GM12892 (cell line): ENCODE measurements at places on chromosomes 6 and 20.

DNA sequence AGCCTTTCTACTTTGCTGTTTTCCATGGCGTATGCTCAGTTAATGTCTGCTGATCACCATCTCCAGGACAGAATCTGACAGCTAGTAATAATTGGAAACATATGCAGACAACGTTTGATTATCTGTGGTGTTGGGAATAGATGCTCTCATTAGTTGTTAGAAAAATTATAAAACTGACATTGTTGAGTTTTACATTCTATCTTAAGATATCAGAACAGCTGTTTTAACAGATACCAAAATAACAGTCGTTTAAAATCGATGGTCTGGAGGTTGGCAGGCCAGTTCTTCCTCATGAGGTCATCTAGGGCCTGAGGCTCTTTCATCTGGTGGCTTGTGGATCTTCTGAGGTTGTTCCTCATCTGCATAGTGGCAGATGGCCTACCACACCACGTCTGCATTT, 137.6 kb downstream of the AIG1 start:
- no peak for DNase-seq

DNA sequence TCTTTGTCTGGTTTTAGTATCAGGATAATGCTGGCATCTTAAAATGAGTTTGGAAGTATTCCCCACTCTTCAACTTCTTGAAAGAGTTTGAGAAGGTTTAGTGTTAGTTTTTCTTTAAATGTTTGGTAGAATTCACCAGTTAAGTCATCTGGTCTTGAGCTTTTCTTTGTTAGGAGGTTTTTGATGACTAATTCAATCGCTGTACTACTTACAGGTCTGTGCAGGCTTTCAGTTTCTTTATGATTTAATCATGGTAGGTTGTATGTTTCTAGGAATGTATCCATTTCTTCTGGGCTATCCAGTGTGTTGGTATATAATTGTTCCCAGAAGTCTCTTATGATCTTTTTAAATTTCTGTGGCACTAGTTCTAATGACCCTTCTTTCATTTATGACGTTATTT, 215.5 kb downstream of the LRFN2 start:
- no peak for DNase-seq

- no peak for DNase-seq
These were observed 110.8 kb upstream of the GPR6 start for GRCh38 chr6:109867009-109867969.

DNA sequence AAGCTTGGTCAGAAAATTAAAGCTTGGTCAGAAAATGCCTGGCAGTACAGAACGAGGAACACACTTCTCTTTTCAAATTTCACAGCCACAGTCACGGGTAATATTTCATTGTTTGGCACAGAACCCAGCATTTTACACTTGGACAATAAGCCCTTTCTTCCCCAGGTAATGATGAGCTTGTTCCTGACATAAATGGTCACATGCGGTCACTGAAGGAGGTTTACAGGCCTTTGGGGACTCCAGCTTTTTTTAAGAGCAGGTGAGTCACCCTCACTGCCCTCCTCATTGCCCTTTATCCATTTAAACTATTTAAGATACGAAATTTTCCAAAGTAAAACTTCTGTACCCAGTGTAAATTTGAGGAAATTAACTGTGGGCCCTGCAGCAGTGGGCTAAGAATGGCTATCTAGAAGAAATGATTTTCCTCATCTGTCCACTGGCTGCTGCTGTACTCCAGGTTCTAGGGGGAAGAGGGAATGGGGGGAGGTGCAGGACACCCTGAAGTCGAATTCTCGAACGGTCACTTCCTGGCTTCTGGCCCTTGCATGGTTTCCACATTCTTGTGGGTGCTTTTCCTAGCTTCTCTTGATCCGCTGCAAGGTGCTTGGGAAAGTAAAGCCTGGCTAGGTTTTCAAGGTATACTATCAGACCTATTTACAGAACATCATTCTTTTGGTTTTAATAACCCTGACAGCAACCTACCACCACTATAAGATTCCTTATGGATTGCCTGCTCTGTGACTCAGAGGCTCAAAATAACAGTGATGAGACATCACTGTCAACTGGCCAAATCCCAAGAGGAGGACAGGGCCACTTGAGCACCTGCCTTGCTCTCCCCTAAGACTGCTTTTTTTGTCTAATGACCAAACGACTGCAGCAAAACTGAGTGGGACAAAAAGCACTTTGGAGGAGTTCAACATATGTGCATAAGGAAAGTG, 75.8 kb downstream of the PREP start:
- DNase-seq, result no peak

DNA sequence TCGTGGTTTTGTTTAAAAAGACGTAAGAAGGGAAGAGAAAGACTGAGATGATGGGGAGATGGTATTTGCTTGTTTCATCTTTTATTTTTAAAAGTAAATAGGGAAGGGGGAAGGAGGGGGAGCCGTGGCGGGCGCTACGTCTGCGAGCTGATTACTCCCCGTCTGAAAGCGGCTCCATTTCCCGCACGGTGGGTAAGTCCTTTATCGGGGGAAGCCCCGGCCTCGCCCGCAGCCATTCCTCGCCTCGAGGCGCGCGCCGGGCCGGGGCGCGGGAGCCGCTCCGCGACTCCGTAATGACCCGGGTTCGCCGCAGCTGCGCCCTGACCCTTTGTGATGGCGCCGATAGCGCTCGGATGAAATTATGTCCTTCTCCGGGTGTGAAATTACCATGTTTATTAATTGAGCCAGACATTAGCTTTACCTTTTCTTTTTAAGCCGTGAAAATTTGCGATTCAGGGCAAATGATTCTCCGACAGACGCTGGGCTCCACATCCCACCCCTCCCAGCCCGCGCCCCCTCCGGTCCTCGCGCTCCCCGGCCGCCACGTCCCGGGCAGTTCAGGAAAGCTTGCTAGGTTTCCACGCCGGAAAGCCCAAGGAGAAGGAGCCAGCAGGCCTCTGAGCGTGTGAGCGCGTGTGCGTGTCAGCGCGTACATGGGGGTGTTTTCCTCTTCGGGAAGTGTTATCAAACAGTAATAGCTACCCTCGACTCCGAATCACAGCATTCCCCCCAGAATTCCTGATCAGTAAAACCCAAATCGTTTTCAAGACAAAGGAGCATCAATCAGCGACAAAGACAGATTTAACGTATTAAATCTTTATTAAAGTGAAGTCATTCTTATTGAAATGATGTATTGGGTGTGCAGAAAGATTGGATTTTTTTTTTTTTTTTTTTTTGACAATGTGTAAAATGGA, 30.0 kb downstream of the TFAP2A start:
- DNase-seq, result no peak

- DNase-seq, result no peak
These were observed 207.1 kb upstream of the PRSS16 start for GRCh38 chr6:27040244-27041042.

DNA sequence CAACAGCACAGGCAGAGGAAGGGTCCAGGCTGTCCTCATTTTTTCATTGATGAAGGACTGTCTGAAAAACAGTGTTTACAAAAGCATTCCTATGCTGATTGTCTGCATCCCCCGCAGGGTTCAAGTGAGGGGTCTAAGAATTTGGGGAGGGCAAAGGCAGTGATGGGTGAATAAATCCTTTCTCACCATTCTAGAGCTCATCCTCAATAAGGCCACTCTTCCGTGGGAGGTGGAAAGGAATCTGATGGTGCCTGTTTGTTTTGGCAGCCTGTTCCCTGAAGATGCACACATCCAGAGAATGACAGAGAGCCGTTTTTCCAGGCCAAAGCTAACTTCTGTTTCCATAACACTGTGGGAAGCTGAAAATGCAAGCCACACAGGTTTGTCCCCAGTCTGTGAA, 164.5 kb downstream of the MOXD1 start:
- no peak for DNase-seq

DNA sequence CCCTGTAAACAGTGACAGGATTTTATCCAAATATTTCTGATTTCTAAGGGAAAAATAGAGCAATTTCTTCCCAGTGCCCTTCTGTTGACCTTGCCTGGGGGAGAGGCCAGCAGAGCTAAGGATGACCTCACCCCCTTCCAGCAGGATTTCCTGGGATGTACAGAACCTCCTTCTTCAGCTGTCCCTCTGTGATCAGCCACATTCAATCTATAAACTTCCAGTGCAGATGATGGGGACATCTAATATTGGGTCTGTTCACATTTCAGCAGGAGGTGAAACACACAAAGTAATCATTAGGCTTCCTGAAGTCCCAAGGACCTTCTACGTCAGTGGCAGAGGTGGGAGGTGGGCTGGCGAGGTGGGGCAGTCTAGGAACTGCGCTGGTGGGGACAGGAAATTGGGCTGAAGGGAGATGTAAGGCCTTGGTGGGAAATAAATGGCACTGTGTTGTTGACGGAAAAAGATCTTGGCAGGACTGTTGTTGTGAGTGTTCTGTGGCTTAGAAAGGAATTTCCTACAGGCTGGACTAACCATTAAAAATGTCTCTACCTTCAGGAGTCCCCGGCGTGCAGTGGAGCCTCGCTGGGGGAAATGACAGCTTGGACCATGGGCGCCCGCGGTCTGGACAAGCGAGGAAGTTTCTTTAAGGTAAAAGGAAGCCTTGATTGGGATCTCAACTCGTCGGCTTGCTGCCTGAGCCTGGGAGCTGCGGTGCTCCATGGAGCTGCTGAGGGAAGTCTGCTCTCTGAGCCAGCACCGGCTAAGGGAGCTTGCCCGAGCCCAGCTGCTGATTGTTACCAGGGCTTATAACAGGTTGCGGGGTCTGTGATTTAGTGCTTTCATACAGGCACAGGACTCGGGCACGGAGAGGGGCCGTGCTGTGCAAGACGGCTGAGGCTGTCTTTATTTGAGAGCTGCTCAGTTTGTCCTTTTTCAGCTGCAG, 127.9 kb upstream of the NAA20 start:
- DNase-seq, result no peak

- no peak for DNase-seq
These were observed 3.3 kb downstream of the BMP2 start for GRCh38 chr20:6770786-6771100.

GRCh38 chr6:41257369-41258195, 28.9 kb downstream of the TREM1 start:
- DNase-seq, result no peak

DNA sequence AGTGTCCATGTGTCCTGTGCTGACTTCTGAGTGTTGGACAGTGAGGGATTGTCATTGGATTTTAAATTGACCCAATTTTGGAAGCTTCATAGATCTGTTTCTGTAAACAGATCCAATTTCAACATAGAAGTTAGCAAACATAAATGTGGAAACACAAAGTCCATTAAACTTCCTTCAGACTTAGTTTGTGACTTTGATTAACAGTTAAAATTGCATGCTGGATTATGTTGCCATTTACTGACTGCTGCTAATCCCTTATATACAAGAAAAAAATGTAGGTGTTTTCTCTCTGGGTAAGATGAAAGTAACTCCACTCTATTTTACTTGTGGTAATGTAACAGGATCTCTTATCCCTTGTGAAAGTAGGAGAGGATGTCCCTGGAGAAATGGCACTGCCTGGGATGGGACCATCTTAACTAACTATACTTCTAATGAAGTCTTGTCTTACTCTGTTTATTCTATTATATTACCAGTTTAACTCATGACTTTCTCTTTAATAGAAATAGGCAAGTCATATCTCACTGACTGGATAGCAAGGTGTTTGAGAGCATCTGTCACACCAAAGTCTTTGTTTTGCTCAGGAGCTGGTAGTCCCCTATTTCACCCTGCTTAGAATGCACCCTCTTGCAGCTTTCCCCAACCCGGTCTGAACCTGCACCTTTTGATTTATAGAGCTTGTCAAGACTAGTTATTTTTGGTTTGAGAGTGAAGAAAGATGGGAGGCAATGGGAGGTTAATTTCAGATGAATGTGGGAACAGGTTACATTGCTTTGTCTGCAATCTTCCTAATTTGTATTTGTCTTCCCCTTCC, 7.2 kb downstream of the TPX2 start:
- no peak for DNase-seq

GRCh38 chr6:30955367-30956042, 14.7 kb downstream of the MUCL3 start:
- DNase-seq, result peak; percentile 75

DNA sequence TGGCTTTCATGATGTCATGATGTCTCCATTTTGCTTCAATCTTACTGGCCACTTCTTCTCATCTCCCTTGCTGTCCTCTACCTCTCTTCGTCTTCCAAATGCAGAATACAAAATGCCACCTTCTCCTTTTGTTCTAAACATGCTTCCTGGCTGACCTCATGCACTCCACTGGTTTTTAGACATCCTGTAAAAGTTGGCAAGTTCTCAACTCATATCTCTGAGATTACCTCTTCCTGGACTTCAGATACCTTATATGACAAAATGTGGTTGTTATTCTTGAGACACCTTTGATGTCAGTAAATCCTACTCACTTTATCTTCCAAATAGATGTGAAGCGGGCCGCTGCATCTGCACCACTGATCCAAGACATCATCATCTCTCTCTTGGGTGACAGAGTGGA, 212.7 kb upstream of the FOXA2 start:
- DNase-seq, result no peak

DNA sequence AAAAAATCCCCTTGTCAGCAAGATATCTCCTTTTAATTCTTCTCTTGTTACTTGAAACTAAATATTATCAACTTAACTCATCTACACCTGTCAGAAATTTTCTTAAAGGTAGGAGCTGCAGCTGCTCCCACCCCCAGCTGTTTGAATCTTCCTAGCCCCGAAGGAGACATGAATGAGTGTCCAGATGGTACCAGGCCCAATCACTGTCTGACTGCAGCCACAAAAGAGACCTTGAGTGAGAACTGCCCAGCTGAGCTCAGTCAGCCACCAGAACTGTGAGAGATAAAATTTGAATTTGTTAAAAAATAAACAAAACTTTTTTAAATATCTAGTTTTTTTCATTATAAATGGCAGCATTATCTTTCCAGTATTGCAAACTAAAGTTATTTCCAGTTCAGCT, 84.7 kb downstream of the PRSS35 start:
- no peak for DNase-seq

- DNase-seq, result no peak
These were observed 96.5 kb upstream of the CITED2 start for GRCh38 chr6:139470997-139471396.

GRCh38 chr6:57313711-57314471, 3.5 kb upstream of the PRIM2 start:
- no peak for DNase-seq

- DNase-seq, result no peak
These were observed 105.6 kb downstream of the BTBD3 start for GRCh38 chr20:12023194-12023795.

GRCh38 chr6:160121981-160122380, 366 bp downstream of the SLC22A1 start:
- DNase-seq, result no peak

GRCh38 chr20:53711333-53712211, 117.9 kb upstream of the ZNF217 start:
- DNase-seq, result no peak

- DNase-seq, result no peak
These were observed 39.2 kb upstream of the CENPW start for GRCh38 chr6:126300735-126301134.

GRCh38 chr6:16267428-16268263, 29.3 kb downstream of the GMPR start:
- no peak for DNase-seq

DNA sequence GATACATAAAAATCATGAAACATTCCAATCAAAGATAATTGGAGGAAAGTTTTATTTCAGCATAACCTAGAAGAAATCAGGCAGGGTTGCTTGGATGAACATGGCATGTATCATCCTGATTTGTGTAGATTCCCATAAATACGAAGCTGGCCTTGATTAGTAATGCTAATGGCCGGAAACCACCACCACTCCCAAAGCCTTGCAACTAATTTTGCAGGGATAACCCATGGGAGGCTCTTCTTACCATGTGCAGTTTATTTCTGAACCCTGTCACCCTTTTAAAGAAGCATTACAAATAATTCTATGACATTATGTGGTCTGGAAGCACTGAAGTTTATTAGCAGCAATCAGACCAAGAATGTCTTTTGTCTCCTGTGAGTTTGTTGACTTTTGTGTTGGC, 80.8 kb downstream of the AIG1 start:
- no peak for DNase-seq
